NK-92 treated with Interleukin-12 subunit alpha and Interleukin-12 subunit beta, amount 100 ng/mL, for 24 hours (cell line): ENCODE measurements at places on chromosomes 5 and 9.

DNA sequence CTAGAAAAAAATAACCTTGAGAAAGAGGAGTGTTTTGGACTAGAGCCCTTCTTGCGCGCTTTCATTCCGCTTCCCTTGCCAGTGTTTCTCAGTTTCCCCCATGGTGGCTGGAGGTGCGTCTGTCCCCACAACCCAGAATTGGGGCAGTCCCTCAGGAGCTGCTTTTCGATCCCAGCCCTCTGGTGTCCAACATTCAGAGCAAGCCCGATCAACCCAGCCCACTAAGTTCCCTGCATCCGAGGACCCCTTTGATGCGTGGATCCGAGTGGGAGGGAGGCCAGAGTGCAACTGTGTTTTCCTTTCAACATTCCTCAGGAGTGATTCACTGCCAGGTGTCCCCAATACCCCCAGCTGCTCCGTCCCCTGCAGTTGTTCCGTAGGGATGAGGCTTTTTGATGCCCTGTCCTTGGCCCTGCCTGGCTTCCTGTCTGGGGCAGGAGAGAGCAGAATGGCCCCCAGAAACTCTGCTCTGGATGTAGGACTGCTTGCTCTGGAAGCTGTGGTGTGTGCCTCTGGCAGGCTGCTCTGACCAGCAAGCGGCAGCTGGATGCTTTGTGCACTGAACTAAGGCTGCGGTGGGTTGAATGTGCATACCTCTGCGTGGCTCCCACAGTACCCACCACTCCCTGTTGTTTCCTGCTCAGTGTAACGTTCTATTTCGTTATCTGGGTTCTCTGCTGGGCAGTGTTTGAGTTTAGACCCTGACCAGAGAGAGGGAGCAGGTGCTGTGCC, 117.5 kb downstream of the BOD1 start:
- DNase-seq, result no peak

DNA sequence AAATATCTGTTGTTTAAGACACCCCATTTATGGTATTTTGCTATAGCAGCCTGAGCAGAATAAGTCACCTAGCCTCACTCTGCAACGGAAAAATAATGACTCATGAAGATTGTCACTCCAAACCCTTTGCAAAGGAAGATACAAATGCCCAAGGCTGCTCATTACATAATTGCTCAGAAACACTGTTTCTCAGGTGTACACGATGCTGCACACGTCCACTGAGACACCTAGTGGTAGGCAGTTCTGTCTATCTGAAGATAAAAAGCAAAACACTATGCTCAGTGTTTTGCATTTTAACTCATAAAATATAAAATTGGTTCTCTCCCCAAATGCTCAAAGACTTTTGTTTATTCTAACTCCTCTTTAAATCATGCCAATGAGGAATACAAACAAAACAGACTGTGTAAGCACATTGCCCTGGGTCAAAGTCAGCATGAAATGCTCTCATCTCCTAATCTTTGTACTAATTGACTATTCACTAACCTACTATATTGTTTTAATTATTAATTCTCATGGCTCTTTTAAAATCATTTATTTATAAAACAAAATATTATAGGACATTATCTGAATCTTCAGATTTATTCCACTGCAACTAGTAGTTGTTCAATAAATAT, 7.7 kb upstream of the TSLP start:
- no peak for DNase-seq

DNA sequence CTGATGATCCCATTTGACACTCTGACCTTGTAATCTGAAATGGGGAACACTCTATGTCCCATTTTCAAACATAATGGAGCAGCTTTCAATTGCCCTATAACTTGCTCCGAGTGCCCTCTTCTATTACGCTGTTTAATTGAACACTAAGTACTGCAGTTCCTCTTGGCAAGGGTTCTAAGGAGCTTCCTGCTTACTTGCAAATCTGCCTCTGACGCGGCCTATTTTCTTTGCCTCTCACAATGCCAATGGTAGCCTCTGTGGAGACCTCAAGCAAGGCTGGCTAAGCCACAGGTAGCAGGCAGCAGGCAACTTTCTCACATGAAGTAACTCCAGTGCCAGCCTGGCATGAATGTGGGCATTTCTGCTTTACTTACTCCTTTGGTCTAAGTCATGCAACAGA, 443.4 kb upstream of the TRPC7 start:
- no peak for DNase-seq

- no peak for DNase-seq
Observed at GRCh38 chr9:86778761-86779160, 168.5 kb downstream of the GAS1 start.

DNA sequence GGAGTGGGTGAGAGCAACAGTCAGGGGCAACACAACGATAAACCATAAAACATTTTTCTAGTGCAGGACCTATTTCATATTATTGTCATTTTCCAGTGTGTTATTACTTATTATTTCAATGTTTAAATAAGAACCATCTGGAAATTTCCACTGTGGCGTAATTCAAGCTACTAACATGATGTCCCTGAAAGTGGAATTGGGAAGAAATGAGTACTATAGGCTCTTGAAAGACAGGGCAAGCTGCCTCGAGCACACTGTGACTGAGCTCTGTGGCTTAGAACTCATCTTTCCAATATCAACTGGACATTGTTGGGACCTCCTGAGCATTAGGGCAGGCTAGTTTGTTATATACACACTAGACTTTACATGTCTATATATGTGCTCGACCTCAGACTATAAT, 182.9 kb upstream of the RIOK2 start:
- no peak for DNase-seq

- DNase-seq, result peak; percentile 68
Observed at GRCh38 chr5:65925044-65925600, 1.3 kb upstream of the ERBIN start.

GRCh38 chr5:176994460-176995121, 12.0 kb downstream of the UIMC1 start:
- no peak for DNase-seq

DNA sequence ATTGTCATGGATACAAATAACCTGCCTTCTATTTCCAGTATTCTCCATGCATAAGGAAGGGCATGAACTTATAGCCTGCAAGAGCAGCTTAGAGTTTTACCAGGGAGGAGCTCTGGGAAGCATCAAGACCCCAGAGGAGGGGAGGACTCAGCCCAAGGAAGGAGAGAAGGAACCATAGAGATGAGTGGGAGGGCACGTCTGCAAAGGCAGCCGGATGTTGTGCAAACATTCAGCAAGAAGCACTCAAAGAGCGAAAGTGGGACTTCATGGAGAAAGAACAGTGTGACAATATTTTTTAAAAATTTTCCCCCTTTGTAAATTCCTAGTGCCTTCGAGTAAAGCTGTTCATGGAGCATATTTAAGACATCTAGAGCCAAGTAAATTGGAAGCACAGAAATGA, 270.1 kb upstream of the PTGER4 start:
- peak; percentile 25 for DNase-seq

DNA sequence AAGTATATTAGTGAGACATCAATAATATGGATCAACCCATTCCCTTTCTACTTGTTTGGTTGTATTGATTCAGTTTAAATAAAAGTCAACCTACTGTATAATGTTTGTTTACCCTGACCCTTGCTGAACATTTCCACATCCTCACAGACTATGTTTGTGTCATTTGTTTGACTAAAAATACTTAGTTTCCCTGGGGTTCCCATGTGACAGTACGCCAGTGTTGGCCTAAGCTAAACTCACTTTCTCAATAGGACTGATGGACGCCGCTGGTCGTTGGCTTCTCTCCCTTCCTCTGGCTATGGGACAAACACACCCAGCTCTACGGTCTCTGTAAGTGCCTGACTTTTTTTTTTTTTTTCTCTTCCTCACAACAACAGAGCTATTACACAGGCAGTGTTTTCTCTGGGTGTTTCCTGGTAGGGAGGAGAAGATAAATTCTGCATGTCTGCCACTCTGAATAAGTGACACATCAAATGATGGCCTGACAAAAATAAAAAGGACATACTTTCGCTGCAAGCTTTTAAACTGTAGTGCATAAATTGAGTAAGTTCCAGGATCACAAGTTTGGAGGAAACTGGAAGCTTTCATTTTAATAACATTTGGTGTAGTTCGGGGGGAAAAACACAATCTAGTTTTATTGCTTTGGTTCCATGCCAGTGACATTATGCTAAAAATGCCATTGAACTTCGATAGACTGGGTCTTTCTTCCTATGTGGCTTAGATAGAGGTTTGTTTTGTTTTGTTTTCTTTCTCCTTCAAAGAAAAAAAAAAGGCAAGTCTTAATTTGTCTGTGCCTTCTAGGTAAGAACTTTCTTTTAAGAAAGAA, 101.0 kb downstream of the CD180 start:
- DNase-seq, result no peak
